ENCODE measurements at places on chromosomes 3 and 15.

GRCh38 chr3:42057561-42058211 is 33.5 kb upstream of the TRAK1 start:
- no peak for DNase-seq

DNA sequence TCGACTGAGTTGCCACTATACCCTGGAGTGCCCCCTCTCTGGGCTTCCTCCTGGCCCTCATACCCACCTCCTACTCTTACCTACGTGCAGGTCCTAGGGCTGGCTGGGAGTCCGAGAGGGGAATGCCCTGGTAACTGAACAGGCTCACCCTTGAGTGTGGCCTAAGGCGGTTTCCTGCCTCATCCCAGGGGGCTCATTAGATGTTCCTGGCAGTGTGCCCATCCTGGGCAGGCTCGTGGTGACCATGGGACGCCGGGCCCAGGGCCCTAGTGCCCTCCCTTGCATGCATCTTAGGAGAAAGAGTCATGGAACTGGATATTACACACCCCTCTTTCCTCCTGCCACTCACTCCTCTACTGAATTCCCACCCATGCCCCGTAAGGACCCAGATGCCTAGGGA is 2.8 kb downstream of the SEMA4B start:
- DNase-seq = no peak

- DNase-seq = peak; percentile 57
Observed at GRCh38 chr3:107241217-107241616, 136.0 kb upstream of the CCDC54 start.

- no peak for DNase-seq
Observed at GRCh38 chr3:52106951-52107611, 47.1 kb downstream of the POC1A start.

Data from MM.1S (cell line).